ENCODE measurements at places on chromosomes 16 and 17. TPM values are rescaled to one million over a fixed set of nuclear protein-coding genes. Genes with fewer than 3 reads are reported as not detected.

The ZFHX3 gene
- total RNA-seq = 53.9 TPM

The TBC1D3L gene
- total RNA-seq = 11.4 TPM

The FLCN gene
- total RNA-seq = 43.8 TPM

The SLC6A2 gene
- total RNA-seq = 2.6 TPM

The CLCN7 gene
- 51.9 TPM for total RNA-seq

The TERB1 gene
- total RNA-seq = not detected
